ENCODE measurements at places on chromosomes 3 and 15.
A peak's percentile ranks its signal among the peaks of the same experiment; 100 is the strongest.

- no peak for DNase-seq
Observed at GRCh38 chr3:150225986-150226385, 182.1 kb upstream of the TSC22D2 start.

DNA sequence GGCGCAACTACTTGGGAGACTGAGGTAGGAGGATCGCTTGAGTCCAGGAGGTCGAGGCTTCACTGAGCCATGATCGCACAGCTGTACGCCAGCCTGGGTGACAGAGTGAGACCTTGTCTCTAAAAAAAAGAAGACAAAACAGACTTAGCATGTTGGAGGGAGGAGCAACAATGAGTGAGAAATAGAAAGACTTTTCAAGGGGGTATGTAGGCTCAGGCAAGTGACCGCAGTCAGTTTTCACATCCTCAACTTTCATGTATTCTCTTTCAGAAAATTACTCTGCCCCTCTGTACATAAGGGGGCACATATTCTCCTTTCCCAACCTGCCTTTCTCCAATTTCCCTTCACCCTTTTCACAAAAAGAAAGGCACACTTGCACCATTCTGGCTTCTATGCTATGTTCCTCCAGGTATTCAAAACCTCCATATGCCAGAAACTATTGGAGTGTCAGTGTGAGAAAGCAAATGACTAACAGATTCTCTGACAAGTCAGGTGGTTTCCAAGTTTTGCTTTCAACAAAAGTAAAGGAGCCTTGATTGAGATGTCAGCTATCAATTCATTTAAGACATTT lies 7.6 kb downstream of the NSUN3 start:
- DNase-seq: no peak

DNA sequence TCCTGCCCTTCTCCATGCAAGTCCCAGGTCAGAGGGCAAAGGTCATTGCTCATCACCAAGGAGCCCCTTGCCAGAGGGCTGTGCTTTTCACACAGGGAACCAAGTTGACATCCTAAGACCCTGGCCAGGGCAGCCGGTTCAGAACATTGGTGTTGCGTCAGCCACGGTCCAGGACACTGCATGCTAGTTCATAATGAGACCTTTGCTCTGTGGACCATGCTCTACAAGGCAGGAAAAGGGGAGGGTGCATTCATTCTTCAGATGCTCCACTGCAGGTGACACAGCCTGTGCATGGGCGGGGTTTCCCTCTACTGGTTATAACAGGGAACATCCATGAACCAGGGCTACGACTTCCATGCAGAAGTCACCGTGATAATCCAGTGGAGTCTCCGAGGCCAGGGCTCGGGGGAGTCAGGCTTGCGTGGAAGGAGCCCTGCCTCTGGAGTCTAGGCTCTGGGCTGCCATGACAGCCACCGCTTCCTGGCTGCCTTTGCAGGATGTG lies 81.6 kb downstream of the OCA2 start:
- no peak for DNase-seq

DNA sequence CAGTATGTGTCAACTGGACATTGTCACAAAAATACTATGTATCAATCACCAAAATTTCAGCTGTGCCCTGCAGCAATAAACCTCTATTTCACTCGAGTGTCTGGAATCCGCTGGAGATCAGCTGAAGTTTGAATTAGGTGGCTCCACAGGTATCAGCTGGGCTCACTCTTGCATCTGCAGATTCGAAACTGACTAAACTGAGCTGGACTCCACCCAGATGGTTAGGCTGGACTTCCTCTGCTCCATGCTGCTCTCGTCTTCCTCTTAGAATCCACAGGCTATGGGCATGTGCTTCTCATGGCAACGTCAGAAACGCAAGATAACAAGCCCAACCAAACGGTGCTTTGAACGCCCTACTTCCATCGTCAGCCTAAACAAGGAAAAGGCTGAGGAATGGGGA lies 565.3 kb upstream of the ROBO2 start:
- no peak for DNase-seq

- no peak for DNase-seq
Observed at GRCh38 chr15:31485911-31486461, 159.4 kb downstream of the KLF13 start.

DNA sequence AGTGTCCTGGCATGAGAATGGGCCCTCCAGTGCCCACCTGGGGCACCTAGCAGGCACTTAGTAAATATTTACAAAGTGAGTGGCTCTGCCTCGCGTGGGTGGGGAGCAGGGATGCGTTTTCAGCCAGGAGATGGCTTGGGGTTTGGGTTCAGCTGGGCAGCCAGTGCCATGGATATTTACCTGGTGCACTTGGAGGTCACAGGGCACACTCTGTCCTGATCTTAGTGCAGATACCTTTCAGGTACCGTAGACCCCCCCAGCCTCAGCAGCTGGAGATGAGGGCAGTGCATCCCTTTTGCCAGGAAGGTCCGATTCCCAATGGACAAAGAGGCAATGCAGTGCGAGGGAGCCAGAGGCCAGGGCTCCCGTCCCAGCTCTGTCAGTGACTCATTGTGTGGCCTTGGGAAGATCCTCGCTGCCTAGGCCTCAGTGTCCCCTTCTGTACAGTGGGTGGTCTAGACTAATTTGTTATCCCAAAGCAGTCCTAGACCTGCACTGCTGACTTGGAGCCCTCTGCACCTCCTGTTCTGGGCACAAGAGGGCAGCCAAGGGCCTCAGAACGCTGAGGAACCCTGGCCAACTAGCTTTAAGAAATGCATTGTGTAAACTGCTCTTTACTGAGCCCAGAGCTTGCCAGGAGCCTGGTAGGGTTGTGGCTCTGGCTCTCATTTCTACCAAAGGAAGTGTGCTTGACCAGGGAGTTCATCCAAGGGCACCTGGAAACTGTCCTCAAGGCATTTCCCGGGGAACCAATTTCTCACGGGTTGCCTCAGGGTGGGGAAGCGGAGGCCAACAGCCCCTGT lies 16.0 kb downstream of the HDAC11 start:
- peak; percentile 34 for DNase-seq

- no peak for DNase-seq
Observed at GRCh38 chr3:61832375-61833229, 271.2 kb downstream of the PTPRG start.

DNA sequence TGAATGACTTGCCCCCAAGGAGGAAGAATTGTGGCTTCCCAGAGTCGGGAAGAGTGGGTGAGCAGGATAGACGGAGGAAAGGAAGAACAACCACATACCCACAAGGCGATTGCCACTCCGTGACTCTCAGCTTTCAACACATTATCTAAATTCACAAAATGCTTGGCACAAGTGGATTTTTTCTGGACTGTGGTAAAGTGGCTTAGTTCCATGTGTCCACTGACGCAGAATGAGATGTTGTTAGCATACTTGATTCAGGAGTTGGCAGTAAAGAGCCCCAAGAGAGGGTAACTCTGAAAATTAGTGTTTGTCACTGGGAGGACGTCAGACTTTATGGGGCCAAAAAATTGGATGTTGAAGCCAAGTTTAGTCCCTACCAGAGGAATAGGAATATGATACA lies 198.8 kb upstream of the CTNNB1 start:
- no peak for DNase-seq

DNA sequence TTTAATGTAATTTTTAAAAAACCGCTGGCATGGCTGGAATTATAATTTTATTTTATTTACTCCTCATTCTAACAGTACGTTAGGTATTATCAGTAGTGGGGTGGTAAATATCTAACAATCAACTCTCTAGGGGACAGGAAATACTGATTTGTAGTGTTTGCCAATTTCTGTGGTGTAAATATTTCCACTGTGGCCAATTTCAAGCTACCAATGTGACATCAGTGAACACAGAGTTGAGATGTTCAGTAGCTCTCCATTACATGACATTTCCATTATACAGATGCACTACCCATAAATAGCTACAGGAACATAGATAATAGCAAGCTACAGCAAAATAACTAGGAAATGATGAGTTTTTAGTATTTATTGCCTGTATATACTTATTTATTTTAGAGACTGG lies 10.0 kb upstream of the ARL8B start:
- DNase-seq: no peak

- no peak for DNase-seq
Observed at GRCh38 chr15:96064351-96064756, 266.1 kb upstream of the NR2F2 start.

DNA sequence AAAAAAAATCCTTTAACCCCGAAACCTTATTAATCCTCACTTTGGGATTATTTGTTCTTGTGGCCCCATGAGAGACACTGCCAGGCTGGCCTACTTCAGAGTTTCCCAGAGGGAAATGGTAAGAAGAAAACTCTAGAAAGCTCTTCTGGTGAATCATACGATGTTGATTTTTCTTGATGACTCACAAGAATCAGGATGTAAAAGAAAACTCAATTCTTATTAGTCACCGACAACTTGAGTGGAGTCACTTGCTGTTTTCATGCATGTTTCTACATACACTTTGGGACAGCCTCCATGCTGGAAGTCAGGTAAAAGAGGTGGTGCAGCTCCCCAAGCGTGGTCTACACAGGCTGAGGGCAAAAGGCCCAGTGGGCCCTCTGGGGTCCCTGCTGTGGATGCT lies 42.8 kb downstream of the MYO5C start:
- peak; percentile 94 for DNase-seq

DNA sequence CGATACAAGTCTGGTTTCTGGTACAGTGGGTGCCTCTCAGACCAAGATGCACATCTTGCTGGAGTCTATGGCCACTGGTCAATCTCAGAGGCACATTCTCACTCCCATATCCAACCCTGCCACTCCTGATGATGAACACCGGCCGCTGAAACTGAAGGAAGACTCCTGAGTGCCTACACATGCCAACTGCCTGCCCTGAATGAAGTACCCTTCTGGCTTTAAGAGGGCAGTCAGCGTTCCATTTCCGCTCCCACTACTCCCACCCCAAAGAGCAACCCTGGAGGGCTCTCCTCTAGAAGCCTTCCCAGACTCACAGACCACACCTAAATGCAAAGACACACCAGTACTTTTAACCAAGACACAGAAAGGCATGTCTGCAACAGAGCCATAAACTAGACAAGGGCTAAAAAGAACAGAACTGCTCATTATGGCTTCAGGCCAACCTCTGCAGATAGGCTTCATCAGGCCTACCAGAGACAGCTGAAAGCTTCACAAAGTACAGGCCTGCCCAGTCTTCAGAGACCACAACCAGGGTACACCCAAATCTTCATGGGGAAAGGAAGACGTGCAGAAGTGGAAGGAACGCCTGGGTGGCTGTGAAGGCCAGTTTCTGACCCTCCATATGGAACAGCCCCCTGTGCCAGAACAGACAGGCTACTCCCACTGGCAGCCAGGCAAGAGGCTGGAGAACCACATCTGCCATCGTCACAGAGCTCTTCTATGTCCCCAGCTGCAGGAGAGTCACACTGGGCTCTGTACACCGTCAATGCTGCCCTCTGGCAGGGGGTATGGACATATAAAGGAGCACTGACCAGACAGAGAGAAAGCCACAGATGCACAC lies 14.3 kb downstream of the ANP32A start:
- DNase-seq: no peak

- no peak for DNase-seq
Observed at GRCh38 chr3:159817126-159817525, 171.5 kb upstream of the IL12A start.

- DNase-seq: no peak
Observed at GRCh38 chr15:98755138-98755537, 106.8 kb downstream of the IGF1R start.

DNA sequence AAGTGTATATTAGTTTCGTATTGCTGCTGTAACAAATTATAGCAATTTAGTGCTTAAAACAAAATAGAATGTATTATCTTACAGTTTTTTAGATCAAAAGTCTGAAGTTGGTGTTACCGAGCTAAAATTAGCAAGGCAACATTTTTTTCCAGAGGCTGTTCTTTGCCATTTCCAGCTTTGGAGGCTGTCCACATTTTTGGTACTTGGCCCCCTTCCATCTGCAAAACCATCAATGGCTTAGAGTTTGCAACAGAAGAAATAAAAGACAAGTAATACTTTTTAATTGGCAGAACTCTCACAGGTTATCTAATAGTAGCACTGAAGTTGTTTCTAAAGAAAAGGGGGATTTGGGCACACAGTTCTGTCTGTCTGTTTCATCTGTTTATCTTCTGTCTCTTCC lies 1248.5 kb downstream of the ROBO1 start:
- DNase-seq: no peak

DNA sequence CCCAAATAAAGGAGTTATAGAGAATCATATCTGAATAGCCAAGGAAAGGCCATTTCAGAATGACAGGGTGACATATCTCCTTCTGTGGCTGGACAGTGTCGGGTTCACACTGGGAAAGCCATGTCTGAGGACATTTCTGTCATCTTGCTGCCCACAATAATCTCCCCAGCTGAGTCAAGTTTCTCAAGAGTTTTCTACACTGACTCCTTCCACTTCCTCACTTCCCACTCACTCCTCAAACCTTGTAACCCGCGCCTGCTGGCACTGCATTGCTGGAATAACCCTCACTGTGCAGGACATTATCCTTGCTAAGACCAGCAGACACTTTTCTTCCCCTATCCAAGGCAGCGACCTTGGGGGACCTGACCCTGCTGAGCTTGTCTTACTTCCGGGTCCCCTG lies 5.3 kb upstream of the INSYN1 start:
- DNase-seq: no peak

DNA sequence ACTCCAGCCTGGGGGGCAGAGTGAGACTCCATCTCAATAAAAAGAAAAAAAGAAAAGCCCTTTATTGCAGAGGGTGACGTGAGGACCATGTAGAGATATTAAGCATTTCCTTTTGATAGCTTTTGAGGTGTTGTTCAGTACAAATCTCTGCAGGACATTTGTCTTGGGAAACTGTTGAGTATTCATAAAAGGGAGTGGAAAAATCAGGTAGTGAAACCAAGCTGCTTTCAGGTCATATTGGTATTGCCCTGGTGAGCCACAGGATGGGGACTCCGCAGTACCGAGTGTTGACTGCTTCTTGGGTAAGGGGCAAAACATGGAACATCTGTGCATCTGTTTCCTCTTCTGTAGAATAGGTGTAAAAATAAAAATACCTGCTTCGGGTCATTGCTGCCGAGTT lies 9.9 kb downstream of the ITPR1 start:
- DNase-seq: no peak

DNA sequence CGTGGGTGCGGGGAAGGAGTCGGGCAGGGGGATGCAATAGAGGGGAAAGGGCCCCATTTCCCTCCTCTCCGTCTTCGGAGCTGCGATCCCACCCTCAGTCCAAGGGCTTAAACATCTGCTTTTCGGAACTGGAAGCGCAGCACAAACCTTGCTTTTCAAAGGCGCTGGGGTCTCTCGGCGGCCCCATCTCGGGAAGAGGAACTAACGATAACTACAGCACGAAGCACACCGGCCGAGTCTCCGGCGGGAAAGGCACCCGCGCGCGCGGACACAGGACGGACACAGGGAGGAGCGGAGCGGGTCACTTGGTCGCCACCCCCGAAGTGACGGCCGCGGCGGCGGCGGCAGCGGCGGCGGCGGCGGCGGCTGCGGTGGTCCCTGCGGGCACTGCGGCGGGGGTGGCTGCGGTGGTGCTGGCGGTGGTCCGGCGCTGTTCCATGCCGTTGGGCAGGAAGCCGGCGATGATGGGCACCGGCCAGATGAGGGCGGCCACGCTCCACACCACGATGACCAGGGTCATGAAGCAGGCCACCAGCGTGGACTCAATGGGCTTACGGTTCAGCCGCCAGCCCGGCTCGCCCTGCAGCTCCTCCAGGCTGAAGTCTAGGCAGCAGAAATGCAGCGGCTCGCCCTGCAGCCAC lies 1.1 kb downstream of the TMEM158 start:
- DNase-seq: no peak
